ENCODE measurements at places on chromosomes 3 and 15.

- peak; percentile 70 for DNase-seq
Observed at GRCh38 chr15:41417418-41418195, 712 bp downstream of the RTF1 start.

DNA sequence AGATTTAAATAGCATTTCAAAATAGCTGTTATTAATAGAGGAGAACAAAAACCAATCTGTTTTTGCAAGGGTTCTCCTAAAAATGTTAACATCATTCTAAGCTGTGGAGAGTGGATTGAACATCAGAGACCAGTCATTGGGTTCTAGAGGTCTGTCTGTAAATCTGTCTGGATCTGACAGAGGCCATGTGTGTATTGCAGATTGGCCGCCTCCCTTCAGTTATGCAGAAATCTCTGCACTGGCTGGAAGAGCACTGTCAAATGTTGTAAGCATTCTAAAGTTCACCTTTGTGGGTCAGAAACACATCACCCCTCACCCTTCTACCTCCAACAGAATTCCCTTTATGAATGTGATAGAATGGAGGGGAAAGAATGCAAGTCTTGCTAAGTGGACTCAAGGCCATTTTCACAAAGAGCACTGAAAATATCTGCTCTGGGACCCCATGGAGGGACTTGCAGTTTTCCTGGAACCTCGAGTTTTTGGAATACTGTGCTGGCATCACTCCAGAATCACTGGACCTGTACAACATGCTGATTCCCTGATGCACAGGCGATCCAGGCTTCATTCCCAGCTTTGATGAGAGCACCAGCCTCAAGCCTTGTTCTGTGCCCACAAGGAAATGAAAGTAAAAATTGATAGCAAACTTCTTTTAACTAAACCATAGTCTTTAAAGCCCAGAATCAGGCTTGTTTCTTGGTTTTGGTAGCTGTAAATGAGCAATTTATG is 8.4 kb downstream of the FAM81A start:
- no peak for DNase-seq

- DNase-seq: no peak
Observed at GRCh38 chr3:27930052-27930602, 208.0 kb upstream of the EOMES start.

DNA sequence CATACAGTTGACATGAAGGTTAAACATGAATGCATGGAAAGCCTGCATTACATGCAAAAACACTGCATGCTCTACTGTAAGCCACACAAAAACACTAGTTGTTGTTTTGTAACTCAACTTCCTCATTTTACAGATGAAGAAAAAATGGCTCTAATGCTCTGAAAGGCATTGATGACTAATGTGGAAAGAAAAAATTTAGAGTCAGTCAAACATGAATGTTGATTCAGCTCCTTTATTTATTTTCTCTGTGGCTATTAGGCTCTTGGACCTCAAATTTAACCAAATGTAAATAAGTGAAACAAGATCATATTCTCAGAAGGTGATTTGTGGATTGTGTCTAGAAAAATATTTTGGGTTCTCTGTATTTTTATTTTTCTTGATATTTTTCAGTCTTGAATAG is 336.7 kb upstream of the ZNF717 start:
- no peak for DNase-seq

DNA sequence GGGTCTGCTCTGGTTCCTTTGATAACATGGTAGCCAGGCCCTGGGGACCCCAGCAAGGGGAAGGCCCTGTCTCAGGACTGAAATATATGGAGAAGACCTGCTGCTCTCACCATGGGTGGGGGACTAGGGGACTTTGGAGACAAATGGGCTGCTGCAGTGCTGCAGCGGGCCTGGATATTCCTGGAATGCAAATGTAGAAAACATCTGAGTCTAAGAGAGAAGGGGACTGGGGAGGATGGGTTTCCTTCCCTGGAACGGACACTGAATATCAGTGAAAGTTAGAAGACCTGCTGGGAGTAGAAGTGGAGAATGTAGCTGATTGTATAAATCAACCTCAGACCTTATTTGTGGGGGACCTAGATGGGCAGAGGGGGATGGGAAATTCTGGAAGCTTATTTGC is 3.1 kb upstream of the HCN4 start:
- no peak for DNase-seq

DNA sequence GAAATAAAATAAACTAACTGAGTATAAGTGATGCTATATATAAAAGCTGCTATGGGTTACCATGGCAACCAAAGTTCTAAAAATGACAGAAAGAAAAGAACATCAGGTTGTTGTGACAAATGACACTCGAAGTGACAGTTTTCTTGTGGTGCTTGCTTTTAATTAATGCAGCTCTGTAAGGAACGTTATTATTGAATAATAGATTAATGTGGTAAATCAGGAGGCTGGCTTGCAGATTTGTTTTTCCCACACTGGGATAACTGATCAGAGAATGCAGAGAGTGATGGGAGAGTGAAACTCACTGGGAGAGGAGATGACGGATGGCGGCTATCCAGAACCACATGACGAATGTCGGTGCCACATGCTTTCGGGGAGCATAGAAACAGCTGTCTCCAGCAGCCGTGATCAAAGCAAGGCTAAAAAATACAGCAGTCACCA is 207.0 kb upstream of the ATP10A start:
- DNase-seq: no peak

DNA sequence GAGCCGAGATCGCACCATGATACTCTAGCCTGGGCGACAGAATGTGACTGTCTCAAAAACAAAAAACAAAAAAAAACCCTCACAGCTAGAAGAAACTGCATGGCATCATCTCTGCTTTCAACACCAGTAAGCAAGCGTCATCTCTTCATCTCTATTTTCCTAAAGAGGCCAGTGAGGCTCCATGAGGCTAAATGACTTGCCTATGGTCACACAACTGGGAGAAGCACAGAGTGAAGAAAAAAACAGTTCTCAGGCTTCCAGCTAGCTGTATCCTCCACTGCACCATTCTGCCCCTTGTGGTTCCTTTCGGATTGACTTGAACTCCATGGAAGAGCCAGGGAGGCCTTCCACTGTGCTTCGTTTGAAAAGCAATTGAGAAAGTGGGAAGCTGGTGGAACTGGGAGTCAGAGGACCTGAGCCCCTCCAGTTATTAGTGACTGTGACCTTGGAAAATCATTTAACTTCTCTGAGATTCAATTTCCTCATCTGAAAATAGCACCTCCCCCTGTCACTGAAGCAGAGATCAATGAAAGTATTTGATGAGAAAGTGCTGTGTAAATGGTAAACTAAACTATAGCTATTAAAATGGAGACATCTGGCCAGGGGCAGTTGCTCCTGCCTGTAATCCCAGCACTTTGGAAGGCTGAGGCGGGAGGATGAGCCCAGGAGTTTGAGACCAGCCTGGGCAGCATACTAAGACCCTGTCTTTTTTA is 32.1 kb upstream of the DENND4A start:
- DNase-seq: no peak

DNA sequence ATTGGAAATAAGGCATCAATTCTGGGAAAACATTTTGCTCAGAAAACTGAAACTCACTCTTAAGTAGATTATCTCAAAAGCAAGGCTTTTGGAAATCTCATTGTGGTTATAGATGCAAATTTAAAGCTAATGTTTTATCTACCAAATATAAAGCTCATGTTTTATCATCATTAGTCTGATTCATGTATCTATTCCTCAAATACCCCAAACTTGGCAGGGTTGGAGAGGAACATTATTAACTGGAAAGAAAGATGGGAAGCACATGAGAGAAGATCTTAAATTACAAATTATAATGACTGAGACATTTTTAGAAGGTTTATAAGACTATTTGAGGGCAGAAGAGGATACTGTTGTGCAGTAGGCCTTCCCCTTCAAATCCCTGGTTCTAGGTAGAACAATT is 137.3 kb upstream of the TGFBR2 start:
- DNase-seq: no peak

DNA sequence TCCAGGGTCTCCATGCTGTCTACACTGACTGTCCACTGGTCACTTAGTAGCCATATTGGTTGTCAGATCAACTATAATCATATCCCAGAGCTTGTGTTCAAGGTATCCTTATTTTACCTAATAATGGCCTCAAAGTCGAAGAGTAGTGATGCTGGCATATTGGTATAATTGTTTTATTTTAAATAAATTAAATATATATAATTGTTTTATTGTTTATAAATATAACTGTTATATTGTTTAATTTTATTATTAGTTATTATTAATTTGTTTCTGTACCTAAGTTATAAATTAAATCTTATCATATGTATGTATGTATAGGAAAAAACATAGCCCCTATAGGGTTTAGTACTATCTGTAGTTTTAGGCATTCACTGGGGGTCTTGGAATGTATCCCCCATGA is 205.0 kb downstream of the FOXP1 start:
- no peak for DNase-seq

- DNase-seq: no peak
Observed at GRCh38 chr15:33064878-33065277, 129.6 kb downstream of the FMN1 start.

GRCh38 chr3:12705981-12706380 is 42.1 kb upstream of the RAF1 start:
- no peak for DNase-seq

GRCh38 chr3:186225603-186226002 is 116.7 kb upstream of the ETV5 start:
- no peak for DNase-seq

DNA sequence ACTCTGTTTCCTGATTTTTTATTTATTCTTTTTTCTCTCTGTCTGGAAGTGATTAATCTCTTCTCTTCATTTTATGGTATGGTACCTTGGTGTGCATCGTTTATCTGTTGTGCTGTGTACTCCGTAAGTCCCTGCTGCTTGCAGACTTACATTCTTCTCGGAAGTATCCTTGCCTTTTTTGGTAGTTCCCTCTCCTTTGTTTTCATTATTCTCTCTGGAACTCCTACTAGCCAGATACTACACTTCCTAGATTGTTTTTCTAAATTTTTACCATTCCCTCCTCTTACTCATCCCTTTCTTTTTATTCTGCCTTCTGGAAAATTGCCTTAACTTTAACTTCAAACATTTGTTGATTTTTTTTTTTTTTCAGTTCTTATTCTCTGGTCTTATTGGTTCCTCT is 27.2 kb downstream of the PIK3CA start:
- no peak for DNase-seq

DNA sequence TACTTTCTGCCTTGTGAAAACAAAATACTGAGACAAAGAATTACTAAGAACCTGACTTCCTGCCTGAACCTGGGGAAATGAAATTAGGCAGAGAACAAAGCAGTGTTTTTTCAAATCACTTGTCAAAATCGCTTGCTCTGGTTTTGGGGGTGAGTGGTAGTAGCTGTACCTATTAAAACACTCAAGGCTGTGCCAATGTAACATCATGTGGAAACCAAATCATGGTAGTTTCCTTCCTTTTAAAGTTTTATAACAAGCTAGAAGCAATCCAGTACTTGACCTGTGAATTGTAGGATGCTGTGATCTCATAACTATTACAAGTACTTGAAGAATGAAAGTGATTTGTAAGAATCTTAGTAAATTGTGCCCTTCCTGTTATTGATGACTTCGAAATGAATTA is 6.7 kb downstream of the CMTM8 start:
- no peak for DNase-seq

- no peak for DNase-seq
Observed at GRCh38 chr15:46059921-46060594, 425.2 kb downstream of the SQOR start.

DNA sequence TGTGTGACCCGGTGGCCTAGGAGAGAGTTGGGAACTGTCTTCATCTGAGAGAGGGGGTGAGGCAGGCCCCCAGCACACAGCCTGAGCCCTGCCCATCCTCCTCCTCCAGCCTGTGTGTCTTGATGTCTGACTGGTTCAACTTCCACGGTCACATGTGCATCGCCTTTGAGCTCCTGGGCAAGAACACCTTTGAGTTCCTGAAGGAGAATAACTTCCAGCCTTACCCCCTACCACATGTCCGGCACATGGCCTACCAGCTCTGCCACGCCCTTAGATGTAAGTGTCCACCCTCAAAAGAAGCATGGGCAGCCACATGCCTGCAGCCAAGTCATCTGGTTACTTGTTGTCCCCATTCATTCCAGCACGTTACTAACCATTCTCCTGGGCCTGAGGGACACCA is 10.1 kb downstream of the CLK3 start:
- no peak for DNase-seq

DNA sequence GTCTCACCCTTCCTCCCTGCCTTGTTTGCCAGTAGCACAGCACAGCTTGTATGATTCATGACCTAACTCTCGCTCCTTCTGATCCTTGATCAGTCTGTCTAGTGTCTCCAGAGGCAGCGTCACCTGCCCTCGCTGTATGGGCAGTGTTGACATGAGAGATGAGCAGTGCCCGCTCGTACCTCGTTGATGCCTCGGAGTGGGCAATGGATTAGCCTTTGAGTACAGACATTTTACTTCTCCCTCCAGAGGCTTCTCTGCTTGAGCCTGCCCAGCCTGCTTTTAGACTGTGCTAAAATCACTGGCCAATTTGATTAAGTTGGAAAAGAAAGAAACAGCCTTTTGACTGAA is 569.0 kb downstream of the NTRK3 start:
- DNase-seq: no peak

DNA sequence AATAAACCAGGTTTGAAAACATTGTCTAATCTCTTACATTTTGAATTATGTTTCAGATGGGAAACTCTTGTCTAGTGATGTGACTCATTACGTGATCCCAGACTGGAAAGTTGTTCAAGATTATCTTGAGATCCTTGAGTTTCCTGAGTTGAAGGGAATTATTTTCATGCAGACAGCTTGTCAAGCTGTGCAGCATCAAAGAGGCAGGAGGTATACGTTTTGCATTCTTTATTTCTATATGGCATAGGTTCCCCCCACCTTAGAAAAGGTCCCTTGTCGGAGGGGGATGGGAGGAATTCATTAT is 1.5 kb downstream of the DIS3L start:
- DNase-seq: no peak

DNA sequence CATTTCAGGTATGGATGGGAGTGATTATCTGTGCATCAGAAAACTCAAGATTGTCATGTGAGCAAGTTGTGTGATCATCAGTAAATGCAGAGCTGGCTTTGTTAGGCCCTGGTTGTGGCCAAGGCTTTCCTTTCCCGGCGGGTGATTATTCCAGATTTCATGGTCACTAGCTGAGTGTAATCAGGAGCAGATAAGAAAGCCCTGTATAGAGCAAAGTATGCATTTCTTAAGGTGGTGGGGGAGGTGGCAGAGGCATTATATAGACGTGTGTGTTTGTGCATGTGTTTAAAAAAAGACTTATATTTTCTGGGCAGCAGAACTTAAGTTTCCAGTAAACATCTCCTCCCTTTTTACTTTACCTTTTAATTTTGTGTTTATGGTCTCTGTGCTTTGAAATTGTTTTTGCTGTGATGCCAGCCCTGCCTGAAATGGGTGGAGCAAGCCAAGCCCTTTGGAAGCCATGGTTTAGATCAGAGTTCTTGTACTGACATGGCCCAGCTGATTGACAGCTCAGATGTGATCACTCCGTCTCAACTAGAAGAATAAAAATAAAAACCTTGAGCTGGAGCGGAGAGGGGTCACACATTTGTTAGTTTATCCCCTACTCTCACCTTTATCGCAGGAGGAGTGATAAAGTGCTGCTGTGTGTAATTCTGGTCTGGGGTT is 22.2 kb downstream of the SMAD3 start:
- DNase-seq: no peak

- no peak for DNase-seq
Observed at GRCh38 chr3:124383846-124384466, 346.3 kb upstream of the UMPS start.

GRCh38 chr3:156429125-156429524 is 125.8 kb downstream of the SSR3 start:
- no peak for DNase-seq

GRCh38 chr3:183178833-183179549 is 16.5 kb upstream of the LAMP3 start:
- peak; percentile 67 for DNase-seq
